Stimulated activated CD4-positive, alpha-beta T cell treated with anti-CD3 and anti-CD28 coated beads, Interleukin-4, amount 100 ng/mL, for 1 hour (primary cell): ENCODE measurements at places on chromosomes 3 and 15.
A peak's percentile ranks its signal among the peaks of the same experiment; 100 is the strongest.

- DNase-seq = no peak
Observed at GRCh38 chr3:101685870-101686307, 629 bp downstream of the RPL24 start.

GRCh38 chr15:90789462-90789861 lies 72.3 kb downstream of the BLM start:
- DNase-seq = no peak

DNA sequence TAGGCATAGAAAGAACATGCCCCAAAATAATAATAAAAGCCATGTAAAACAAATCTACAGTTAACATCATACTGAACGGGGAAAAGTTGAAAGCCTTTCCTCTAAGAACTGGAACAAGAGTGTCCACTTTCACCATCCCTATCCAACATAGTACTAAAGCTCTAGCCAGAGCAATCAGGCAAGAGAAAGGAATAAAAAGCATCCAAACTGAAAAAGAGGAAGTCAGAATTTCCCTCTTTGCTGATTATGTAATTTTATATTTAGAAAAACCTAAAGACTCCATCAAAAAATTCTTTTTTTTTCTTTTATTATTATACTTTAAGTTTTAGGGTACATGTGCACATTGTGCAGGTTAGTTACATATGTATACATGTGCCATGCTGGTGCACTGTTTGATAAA lies 661.6 kb upstream of the CBLB start:
- DNase-seq = no peak

DNA sequence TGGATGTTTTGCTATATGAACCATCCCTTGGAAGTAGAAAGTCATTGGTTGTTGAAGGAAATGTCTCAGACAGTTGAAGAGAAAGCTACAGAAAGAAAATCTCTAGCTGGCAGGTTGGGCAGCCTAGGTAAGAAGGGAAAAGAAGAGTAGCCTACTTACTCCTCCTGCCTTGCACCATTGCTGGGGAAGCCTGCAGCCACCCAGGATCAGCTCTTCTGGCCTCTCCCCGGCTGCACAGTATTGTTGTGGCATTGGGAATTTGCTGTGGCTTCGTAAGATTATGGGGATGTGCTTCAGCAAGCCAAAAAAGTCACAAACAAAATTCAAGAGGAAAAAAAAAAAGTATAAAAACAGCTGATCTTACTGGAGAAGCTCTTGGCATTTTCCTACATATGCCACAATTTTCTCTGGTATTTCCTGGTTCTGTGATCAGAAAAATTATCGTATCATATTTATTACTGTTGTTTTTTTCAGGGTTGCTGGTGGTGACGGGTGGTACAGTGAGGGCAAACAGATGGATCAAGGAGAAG lies 154.2 kb downstream of the TIGIT start:
- DNase-seq = no peak

DNA sequence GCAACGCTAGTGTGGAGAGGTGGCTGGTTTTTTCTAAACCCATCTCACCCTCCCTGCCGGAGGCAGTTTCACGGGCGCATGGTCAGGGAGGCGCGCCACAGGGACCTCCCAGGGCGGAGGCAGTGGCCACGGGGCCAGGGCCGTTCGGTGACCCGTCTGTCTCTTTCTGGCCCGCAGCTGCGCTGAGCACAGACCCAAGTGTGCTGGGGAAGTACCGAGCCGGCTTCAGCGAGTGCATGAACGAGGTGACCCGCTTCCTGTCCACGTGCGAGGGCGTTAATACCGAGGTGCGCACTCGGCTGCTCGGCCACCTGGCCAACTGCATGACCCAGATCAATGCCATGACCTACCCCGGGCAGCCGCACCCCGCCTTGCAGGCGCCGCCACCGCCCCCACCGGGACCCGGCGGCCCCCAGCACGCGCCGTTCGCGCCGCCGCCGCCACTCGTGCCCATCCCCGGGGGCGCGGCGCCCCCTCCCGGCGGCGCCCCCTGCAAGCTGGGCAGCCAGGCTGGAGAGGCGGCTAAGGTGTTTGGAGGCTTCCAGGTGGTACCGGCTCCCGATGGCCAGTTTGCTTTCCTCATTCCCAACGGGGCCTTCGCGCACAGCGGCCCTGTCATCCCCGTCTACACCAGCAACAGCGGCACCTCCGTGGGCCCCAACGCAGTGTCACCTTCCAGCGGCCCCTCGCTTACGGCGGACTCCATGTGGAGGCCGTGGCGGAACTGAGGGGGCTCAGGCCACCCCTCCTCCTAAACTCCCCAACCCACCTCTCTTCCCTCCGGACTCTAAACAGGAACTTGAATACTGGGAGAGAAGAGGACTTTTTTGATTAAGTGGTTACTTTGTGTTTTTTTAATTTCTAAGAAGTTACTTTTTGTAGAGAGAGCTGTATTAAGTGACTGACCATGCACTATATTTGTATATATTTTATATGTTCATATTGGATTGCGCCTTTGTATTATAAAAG lies 1.8 kb downstream of the HES1 start:
- DNase-seq = peak; percentile 55

DNA sequence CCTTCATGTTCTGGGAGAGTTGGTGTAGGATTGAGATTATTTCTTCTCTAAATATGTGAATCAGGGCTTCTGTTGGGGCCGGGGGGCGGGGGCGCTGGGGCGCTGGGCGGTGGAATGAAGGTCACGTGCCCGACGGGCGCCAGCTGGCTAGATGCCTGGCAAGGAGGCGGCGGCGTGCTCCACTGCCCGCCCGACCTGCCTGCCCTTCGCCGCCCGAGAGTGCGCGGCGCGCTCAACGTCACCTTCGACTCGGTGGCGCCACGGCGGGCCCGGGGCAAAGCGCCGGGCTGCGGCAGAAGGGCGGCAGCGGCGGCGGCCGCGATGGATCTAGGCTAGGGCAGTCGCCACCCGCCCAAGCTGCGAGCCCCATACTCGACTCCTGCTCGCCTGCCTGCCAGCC lies 47.0 kb upstream of the LHFPL4 start:
- peak; percentile 20 for DNase-seq

- no peak for DNase-seq
Observed at GRCh38 chr15:58037723-58038301, 27.7 kb downstream of the ALDH1A2 start.

- DNase-seq = no peak
Observed at GRCh38 chr3:50102558-50102957, 13.8 kb downstream of the RBM5 start.

GRCh38 chr3:23938688-23939087 lies 6.4 kb upstream of the NR1D2 start:
- DNase-seq = no peak

GRCh38 chr15:78730955-78731354 lies 80.3 kb downstream of the ADAMTS7 start:
- no peak for DNase-seq

- DNase-seq = no peak
Observed at GRCh38 chr3:42667096-42667522, 13.6 kb downstream of the ZBTB47 start.

GRCh38 chr3:125436921-125437320 lies 61.8 kb upstream of the ZNF148 start:
- no peak for DNase-seq

GRCh38 chr3:119340446-119340845 lies 46.3 kb downstream of the ARHGAP31 start:
- no peak for DNase-seq

DNA sequence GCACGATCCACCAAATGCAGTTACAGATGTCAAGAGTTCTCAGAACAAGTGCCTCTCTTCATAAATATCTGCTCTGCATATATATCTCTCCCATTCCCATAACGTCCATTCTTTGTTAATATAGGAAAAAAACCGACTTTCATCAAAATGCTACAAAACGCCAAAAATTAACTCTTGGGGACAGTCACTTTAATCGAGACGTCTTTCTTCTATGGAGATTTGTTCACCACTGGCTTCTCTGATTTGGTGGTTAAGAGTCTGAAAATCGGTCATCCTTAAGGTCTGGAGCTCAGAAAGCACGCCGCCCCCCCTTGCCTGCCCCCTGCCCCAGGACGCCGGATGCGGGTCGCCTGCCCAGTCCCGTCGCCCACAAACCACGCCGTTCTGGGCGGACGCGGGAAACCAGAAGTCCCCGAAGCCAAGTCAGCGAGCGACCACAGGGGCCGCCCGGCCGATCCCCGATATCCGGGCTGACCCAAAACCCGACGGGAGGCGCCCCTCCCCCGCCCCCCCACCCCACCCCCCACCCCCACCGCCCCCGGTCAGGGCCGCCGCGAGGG lies 252.7 kb downstream of the TJP1 start:
- DNase-seq = no peak
